ENCODE measurements at places on chromosomes 6 and 20. TPM values are rescaled to one million over a fixed set of nuclear protein-coding genes. Genes with fewer than 3 reads are reported as not detected.
A peak's percentile ranks its signal among the peaks of the same experiment; 100 is the strongest.

CLPSL2 gene
- not detected for total RNA-seq

RAB44 gene
- 2.5 TPM for total RNA-seq

C6orf52 gene
- total RNA-seq: 3.2 TPM

PLTP gene
- 313 TPM for total RNA-seq

SPINT3 gene
- total RNA-seq: not detected

DNA sequence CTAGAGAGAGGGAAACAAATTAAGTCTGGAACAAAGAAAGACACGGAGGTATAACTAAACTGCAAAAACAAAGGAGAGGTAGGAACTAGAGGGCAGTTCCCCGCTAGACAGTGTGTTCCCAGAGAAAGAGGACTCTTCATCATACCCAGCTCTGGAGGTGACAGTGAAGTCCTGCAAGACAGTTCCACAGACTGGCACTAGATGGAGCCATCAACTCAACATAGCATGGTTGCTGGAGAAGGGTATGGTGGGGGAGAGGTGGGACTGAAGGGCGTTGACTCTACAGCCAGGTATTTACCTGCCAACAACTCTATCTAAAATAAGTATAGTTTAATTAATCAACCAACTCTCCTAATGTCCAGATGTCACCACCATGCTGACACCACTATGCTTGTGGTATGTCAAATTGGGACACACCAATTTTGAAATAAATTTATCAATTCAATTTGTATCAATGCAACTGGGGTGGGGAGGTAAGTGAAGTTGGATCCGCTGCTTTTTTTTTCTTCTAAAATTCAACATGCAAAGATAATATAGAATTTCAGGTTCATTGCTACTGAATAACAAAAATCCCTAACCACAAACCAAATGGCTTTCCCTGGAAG, 9.7 kb downstream of the BACH2 start:
- peak; percentile 37 for DNase-seq

- no peak for DNase-seq
Measured at GRCh38 chr20:17560344-17561074, 9.4 kb upstream of the DSTN start.

DNA sequence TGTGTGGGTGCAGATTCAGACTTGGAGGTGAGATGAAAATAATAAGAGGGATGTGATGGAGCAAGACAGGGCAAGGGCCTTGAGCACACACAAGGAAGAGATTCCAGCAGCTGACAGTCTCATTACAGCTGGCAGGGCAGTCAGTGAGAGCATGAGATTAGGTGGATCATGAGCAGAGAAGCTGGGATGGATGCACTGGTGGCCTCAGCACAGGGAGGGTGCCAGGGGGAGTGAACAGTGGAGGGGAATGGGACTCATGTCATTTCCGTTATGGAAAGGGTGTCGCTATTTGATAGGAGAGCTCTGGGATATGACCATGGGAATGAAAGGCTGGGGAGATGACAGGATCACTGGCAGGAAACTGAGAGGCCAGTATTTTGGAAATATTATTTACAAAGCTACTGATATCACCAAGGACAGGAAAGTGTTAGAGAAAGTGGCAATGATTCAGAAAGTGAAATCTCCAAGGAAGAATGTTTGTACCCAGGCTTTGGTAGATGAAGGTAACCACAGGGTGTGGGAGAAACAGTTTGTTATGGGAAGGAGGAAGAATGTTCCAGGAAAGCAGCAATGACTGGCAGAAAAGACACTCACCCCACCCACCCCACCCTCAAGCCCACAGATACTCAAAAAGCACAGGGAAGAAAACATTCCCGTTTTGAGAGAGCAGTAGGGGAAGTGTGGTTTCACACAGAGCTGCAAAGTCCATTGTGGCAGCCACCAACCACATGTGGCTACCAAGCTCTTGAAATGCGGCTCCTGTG, 214.7 kb upstream of the PROKR2 start:
- no peak for DNase-seq

DNA sequence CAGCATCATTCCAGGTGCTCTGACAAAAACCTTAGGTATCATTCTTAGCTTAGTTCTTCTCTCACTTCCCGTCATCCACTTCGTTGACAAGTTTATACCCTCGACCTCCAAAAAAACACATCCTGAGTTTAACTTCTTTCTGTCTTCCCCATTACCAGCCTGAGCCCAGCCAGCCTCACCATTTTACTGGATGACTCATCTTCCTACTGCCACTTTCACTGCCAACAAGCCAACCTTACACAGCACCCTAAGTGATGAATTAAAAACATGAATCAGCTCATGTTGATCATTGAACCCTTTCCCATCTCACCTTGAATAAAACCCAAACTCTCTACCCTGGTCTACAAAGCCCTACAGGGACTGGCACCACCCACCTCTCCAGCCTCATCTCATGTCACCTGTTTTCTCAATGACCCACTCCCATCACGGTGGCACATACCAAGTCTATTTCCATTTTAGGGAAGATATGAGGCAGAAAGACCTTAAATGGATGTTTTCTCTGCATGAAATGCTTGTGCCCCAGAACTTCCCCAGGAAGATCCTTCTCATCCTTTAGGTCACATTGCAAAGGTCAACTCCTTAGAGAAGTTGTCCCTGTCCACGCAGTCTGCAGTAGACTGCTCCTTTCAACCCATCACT, 9.9 kb upstream of the UST start:
- no peak for DNase-seq

- DNase-seq: peak; percentile 81
Measured at GRCh38 chr6:106782536-106783285, 153.3 kb downstream of the QRSL1 start.

- no peak for DNase-seq
Measured at GRCh38 chr20:58899512-58899911, 47.0 kb downstream of the GNAS start.

GRCh38 chr6:108730635-108731515, 117.3 kb upstream of the ARMC2 start:
- no peak for DNase-seq

GRCh38 chr20:56392881-56393482, 537 bp downstream of the CSTF1 start:
- peak; percentile 38 for DNase-seq

DNA sequence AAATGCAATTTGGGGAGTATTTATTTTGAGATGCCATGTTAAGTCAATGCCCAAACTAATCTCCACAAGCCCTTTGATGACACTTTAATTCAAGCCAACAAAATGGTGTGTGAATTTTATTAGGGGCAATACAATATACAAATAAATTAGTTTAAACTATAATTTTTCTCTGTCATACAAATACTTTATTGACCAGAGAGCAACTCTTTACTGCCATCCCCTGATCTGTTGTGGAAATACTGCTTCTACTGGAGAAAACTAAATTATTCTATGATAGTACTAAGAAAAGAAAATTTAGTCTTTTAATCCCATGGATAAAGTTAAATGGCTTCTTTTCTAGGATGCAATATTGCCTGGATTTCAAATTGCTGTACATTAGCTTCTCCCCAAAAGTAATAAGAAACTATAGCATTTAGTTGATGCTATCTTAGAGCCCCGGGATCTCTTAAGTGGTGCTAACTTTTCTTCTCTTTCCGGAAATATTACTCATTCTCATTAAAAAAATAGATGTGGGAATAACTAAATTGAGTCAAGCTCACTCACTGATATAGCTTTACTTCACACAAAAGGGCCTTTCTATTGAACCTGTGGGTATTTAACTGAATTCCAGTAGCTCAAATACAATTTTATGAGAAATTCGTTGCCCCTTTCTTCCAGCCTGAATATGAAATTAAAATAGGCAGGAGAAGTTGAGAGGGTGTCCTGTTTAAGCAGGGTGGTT, 49.2 kb downstream of the SMPDL3A start:
- DNase-seq: peak; percentile 47

- no peak for DNase-seq
Measured at GRCh38 chr6:110324548-110324947, 33.6 kb downstream of the METTL24 start.

DNA sequence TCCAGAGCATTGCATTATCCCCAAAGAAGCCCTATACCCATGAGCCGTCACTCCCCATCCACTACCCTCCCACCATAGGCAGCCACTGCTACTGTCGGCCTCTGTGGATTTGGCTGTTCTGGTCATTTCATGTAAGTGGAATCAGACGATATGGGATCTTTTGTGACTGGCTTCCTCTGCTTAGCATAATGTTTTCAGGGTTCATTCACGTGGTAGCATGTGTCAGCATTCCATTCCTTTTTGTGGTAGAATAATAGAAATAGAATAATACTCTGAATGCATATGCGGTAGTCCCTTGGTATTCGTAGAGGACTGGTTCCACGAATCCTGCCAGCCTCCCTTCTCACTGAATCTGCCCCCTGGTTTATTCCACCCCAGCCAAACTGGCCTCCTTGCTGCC, 402.6 kb upstream of the SULF2 start:
- DNase-seq: no peak

Measured in stomach (tissue), 19 donors.